WTC11 (cell line): ENCODE measurements at places on chromosomes 7 and 10.

DNA sequence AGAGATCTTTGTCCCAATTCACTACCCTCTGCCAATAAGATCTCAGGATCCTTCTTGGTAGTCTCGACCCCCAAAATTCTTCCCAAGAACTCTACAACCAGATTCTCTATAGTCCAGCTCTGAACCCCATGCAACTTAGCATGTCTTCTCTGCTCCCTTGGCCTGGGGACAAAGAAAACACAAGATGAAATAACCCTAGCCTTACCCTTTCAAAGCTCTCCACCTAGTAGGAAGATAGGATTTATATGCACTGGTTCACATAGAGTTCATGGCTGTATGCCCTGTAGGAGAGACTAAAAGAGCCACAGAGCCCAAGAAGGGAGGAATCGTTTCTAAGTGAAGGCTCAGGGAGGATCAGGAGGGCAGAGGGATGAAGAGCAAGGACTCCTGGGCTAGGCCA lies 96.1 kb downstream of the PPP1R3C start:
- no peak for DNase-seq

DNA sequence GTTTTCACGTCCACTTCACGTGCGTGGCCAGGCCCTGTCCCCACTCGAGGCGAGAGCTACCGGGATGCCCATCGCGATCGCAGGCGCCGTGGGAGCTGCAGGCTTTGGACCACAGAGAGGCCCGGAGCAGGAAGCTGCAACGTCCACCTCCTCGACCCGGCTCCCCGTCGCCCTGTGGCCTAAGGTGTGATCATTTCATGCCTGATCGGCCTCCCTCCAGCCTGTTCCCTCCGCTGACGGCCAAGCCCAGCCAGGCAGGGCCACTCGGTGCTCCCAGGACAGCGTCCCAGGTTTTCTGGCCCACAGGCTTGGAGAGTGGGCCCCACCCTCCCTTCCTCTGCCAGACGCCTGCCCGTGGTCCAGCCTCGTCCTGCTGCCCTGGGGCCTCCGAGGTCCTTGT lies 19.6 kb downstream of the KNDC1 start:
- no peak for DNase-seq

- no peak for DNase-seq
Observed at GRCh38 chr10:12958546-12959110, 42.9 kb downstream of the CCDC3 start.

DNA sequence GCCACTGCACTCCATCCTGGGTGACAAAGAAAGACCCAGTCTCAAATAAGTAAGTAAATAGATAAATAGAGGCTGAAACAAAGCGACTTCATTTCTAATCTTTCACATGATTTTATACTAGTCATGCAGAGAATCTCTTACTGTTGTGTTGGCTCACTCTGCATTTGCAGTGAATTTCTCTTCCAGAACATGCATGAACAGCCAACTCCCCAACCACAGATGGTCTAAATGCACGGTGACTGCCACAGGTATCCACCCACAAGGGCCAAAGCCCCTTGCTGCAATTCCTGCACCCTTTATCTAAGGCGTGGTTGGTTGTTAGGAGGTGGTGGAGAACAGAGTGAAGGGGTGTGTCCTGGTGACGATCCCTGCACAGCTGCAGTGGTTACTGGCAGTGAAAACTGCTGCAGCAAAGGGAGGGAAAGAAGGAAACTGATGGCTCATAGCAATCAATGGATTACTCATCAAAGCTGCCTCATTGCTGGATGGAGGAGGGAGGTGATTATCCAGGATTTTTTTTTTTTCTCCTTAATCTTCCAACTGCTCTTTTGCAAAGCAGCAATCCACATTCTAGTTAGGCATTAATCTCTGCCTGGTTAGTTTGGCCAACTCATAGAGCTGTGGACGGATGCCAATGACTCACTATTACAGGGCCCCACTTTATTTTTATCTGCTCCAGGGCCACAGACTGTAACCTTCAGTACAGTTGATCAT lies 50.6 kb downstream of the PRTFDC1 start:
- DNase-seq = no peak

DNA sequence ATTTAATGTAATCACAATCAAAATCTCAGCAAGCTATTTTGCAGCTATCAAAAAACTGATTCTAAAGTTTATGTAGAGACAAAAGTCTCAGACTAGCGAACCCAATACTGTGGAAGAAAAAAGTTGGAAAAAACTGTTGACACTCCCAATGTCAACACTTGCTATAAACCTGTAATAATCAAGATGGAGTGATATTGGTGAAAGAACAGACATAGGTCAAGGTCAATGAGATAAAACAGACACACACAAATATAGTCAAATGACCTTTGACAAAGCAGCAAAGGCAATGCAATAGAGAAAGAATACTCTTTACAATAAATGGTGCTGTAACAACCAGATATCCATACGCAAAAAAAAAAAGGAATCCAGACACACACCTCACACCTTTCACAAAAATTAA lies 84.5 kb downstream of the ATE1 start:
- no peak for DNase-seq

GRCh38 chr7:95511716-95512260 lies 26.0 kb downstream of the ASB4 start:
- DNase-seq = peak; percentile 67

DNA sequence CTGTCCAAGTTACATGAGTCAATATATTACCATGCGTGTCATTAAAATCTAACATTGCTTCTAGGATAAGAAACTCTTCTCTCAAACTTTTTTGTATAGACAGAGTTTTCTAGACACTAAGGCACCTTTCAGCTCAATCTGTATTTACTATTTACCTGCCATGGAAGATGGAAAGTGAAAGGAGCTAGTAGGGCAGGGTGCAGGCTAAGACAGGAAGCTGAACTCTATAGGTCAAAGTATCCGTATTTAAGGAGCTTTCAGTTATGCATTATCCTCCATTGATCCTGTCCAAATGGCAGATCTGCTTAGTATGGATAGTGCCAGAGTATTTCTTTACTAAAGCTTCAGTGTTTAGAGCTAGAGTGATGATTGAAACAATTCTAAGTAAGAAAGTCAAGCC lies 612.8 kb downstream of the IPMK start:
- DNase-seq = no peak

GRCh38 chr10:89414879-89415821 lies 782 bp downstream of the IFIT5 start:
- peak; percentile 46 for DNase-seq

- no peak for DNase-seq
Observed at GRCh38 chr7:70660154-70660818, 471.7 kb upstream of the GALNT17 start.

- no peak for DNase-seq
Observed at GRCh38 chr10:120086066-120086465, 193.5 kb downstream of the SEC23IP start.

DNA sequence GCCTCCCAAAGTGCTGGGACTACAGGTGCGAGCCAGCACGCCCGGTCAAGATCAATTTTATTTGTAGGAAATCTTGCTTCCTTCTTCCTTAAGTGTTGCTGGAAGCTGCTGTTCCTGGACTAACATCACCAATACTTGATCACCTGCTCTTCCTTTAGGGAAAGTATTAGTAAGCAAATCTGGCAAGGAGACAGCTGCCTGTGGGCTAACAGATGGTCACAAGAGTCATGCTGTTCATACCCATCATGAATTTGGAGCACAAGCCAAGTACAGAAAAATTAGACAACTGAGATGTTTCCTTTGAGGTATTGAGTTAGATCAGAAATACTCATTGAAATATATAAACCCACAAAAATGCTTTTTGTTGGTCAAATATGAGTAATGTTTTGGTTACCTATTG lies 27.9 kb downstream of the BAIAP2L1 start:
- no peak for DNase-seq

DNA sequence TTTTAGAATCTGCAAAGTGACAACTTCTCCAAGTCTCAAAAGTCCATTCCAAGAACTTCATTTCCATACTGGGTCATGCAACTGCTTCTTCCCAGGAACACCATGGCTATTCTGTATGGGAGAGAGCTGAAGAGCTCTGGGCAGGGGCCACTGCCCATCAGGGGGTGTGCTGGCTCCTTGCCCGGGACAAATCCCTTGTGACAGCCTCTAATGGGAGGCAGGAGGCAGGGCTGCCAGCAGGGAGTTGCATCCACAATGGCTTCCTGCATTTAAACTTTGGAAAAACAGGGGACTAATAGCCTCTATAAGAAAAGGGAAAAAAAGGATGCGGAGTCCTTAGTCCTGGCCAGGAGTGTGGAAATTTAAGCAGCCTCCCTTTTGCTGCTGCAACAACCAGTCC lies 18.4 kb upstream of the FRMD4A start:
- DNase-seq = no peak

DNA sequence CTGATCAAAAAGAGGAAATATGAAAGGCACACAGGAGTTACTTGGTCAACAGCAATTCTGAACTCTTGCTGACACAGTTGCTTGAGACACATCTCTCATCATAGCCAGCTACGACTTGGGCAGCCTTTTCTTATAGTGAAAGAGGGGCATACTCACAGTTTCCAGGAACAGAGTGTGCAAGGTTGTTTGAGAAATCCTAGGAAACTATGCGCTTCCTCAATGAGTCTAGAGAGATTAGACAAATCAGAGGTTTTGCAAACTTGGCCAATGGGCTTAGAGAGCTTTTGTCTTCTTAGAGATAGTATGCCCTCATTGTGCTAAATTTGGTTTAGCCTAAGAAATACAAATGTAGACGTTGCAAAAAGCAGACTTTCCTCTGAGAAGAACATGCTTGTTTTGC lies 370.4 kb downstream of the HGF start:
- DNase-seq = no peak

DNA sequence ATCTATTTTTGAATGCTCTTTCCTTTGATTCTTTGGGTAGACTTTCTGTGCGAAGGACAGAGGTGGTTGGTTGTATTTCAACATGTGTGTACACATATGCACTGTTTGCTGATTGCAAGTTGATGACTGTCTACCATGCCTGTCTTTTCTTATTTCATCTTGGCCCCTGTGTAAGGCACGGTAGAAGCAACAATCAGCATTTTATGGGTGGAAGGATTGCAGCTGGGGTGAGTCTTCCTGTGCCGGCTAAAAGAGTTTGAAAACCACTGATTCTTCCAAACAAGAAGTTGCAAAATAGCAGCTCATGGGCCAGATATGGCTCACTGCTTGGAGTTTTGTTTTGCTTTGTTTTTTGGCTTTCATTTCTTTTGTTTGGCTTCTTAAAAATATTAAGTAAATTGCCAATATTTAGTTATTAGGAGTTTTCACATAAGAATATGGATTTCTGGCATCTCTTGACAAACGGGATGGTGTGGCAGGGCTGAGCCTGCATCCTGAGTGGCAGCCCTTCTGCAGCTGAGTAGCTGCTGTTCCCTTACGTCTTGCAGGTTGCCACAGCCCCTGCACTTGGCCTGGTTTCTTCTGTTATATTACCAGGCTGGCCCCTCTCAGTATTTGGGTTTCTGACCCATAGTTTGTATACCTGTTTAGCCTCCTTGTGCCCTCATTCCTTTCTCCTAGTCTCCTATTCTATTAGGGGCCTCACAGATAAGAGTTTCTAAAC lies 7.2 kb downstream of the ZNF862 start:
- DNase-seq = no peak

- no peak for DNase-seq
Observed at GRCh38 chr10:58704226-58704625, 191.6 kb downstream of the BICC1 start.

- no peak for DNase-seq
Observed at GRCh38 chr10:46293832-46294640, 7.2 kb downstream of the ANTXRL start.
